GM13976 (cell line): ENCODE measurements at places on chromosomes 7 and 10.
A peak's percentile ranks its signal among the peaks of the same experiment; 100 is the strongest.

- no peak for DNase-seq
Measured at GRCh38 chr10:75430000-75430763, 1.2 kb upstream of the LRMDA start.

GRCh38 chr10:70458329-70459060, 17.0 kb upstream of the NODAL start:
- peak; percentile 55 for DNase-seq

GRCh38 chr10:133195096-133195495, 34.9 kb upstream of the UTF1 start:
- DNase-seq, result no peak

- DNase-seq, result no peak
Measured at GRCh38 chr10:44845361-44846175, 65.6 kb upstream of the TMEM72 start.

GRCh38 chr10:110212119-110213006, 5.0 kb downstream of the MXI1 start:
- DNase-seq, result peak; percentile 31

- DNase-seq, result no peak
Measured at GRCh38 chr7:23276376-23276775, 22.8 kb upstream of the MALSU1 start.
